Erythroblast (primary cell): ENCODE measurements at places on chromosomes 4 and X.
A peak's percentile ranks its signal among the peaks of the same experiment; 100 is the strongest.

DNA sequence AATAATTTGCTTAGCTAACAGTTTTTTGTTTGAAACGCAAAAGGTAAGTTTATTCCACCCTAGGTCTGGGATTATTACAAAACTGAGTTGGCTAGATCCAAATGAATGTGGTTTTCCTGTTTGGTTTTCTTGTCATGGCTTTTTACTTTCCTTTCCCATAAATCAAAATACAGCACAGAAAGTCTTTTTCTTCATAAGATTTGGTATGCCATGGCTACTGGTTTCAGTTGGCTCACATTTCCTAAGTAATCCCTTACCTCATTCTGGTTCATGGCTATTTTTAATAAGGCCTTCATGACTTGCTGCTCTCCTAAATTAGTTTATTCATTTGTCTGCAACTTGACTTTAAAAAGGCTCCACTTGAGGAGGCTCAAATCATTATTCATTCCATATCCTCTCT is 12.9 kb upstream of the PAK3 start:
- DNase-seq = no peak

DNA sequence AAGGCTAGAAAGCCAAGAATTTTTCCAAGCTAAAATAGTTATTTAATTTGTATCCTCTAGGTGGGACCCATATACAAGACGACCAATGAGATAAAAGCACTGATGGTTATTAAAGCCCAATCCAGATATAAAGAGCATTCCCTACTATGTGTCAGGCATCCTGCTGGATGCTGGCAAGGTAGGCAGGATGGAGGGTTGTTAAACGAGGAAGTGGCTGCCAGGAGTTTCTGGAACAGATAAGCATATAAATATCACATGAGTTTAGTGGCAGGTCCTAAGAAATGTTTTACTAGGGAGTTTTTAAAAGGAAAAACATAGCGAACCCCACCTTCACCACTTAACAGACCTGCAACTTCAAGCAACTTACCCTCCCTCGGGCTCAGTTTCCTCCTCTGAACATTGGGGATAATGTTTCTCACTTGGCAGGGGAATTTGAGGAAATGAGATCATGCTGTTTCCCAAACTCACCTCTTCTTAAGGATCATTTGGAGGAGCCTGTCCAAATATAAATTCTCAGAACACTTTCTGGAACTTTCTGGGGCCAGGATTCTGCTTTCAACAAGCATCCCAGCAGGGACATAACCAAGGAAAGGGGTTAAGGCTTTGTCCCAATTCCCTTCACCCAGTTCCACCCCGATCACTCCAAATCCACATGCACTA is 94.3 kb upstream of the LDB2 start:
- no peak for DNase-seq

DNA sequence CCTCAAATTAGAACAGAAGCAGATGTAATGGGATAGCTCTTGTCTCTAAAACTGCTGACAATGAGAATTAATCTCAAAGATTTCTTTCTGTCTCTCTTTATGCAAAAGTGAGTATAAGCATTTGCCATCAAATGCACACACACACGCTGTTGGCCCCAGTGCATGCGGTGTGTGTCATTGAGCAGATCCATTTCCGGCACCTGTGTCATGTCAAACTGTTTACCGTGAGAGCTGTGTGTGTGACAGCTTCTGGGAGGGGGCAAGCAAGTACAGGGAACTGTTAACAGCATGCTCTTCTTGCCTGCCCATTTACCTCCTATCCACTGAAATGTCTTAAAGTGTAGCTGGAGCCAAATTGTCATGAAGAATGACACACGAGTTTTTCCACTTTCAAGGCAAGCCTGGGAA is 297.9 kb upstream of the FAT4 start:
- DNase-seq = no peak

DNA sequence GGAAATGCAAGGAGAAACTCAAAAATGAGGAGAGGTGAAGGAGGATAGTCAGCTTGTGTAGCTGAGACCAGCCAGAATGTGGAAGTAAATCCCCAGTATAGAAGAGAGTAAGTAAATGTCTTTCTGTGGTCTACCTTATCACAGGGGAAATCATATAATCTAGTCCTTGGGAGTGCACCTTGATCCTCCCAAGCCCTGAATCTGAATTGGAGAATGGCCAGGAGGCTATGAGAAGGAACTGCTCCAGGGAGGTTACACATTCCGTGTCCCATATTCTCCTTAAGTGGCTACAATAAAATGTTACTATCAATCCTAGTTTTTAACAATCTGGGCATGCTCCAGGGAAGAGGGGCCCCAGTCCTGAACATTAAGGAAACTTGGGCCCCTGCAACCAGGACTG is 10.8 kb downstream of the AGTR2 start:
- DNase-seq = no peak

- DNase-seq = no peak
These were observed 406.7 kb downstream of the MAPK10 start for GRCh38 chr4:85952972-85953650.

- DNase-seq = no peak
These were observed 277.7 kb downstream of the ARAP2 start for GRCh38 chr4:35966566-35966965.

DNA sequence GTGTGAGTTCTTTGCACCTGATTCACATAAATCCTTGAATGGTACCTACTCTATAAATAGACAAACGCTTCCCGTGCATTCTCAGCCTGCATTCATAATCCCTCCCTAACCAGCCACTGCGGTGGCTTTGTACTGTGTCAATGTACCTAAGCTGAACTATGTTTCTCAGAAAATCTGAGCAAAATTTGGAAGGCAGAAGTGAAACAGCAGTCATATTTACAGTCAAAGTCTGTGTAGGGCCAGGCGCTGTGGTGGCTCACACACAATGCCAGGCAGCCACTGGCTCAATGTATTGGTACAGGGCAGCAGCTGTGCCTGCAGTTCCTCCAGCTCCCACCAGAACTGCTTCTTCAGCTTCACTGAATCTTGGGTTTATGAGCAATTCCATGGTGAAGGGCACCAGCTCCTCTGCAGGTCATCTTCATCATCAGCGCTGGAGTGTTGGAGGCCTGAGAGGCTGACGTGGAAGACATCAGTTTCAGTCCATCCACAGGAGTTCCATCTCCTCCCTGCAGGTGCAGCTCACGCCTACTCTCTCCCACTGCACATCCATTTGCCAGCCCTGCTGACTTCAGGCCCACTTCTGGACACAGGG is 32.3 kb upstream of the IRF2 start:
- peak; percentile 13 for DNase-seq

GRCh38 chrX:72621625-72622485 is 49.2 kb upstream of the HDAC8 start:
- no peak for DNase-seq

- no peak for DNase-seq
These were observed 118.5 kb upstream of the OTUD4 start for GRCh38 chr4:145298885-145299284.

GRCh38 chr4:79958466-79959264 is 114.4 kb downstream of the ANTXR2 start:
- no peak for DNase-seq

DNA sequence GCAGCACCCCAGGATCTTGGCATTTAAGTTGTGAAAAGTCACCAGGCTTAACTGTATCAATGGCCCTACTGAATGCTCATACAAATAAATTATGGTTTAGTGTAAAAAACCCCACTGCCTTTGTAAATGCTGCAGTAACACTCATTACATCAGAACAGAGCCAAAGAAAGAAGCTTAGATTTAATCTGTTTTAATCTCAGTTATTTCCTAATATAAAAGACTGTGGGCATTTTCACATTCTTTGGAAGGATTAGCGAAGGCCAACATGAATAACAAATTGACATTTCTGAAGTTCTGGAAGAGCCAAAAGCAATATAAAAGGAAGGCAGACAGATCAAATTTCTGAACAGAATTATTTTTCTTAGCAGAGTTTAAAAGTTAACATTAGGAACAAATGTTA is 140.0 kb upstream of the HCCS start:
- DNase-seq = no peak

GRCh38 chrX:8374041-8374825 is 90.4 kb upstream of the VCX3B start:
- no peak for DNase-seq

- DNase-seq = no peak
These were observed at the start of gene CHRDL1 for GRCh38 chrX:110795645-110796406. Gene CHRDL1, minus strand, starts transcription at chrX:110795817. Its CDS starts 3,636 bp downstream, at chrX:110792181.

DNA sequence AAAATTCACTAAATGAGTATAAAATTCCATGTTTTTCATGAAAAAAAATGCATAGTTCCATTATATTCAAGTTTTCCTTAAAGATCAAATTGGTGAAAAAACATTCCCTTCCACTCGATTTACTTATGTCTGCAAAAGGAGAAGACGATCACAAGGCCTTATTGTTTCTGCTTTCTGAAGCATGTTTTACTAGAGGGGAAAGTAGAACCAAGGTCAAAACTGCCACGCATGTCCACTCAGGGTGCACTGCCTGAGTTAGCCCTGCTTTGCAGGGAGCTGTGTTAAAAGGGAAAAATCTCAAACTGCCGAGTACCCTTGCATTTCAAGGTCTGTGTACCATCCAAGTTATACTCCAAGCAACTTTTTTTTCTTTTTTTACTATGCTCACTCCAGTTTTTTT is 57.2 kb downstream of the TRAPPC11 start:
- no peak for DNase-seq
